ENCODE measurements at places on chromosomes 2 and 18.
A peak's percentile ranks its signal among the peaks of the same experiment; 100 is the strongest.

- DNase-seq = no peak
Observed at GRCh38 chr2:25794544-25795276, 83.6 kb downstream of the ASXL2 start.

GRCh38 chr18:13558124-13558523 is 168.2 kb downstream of the FAM210A start:
- DNase-seq = no peak

- no peak for DNase-seq
Observed at GRCh38 chr18:23066060-23066459, 69.2 kb upstream of the CABLES1 start.

DNA sequence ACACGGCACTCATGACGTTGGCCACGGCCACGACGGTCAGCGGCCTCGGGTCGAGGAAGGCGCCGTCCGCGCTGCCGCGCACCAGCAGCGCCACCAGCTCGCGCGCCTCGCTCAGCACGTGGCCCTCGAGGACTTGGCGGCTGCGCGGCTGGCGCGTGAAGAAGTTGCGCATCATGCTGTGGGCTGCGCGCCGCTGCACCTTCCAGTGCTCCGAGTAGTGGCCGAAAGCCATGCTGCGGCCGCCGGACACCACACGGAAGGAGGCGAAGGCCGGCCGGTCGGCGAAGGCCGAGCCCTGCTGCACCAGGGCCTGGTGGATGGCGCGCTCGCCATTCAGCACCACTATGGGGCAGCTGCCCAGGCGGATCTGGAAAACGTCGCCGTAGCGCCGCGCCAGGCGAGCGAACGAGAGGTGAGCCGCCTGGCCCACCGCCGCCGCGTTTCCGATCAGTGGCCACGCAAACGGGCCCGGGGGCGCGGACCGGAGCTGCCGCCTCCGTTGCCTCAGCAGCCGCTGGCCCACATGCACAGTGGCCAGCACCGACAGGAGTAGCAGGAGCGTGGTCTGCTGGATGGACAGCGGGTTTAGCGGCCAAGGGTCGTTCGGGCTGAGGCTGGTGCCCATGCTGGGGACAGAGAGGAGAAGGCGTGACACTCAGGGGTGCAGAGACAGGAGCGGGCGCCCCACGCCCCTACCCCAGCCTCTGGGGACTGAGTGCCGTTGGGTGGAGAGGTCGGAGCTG is 1.0 kb downstream of the CYP1B1 start:
- DNase-seq = no peak

GRCh38 chr2:69830045-69830905 is 815 bp downstream of the GMCL1 start:
- DNase-seq = peak; percentile 17
